ENCODE measurements at places on chromosomes 7 and 10. TPM values are rescaled to one million over a fixed set of nuclear protein-coding genes. Genes with fewer than 3 reads are reported as not detected.

GRCh38 chr10:9296190-9296589 is 1241.7 kb downstream of the GATA3 start:
- DNase-seq: no peak

DNA sequence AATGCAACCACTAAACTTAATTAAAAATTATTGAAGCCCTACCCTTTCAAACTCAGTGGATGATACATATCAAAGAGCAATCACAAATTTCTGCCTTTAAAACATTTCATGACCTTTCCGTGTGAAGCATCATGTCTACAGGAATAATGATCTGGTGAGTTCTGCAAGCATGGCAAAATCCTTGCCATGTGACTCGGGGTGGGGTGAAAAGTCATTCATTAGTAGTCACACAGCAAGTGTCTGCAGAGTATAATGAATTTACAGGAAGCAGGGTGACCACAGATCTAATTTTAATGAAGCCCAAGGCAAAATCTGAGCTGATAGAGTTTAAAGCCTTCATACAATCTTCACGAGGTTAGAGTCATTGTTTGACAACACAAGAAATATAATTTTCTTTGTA is 351.9 kb downstream of the THSD7A start:
- DNase-seq: no peak

- DNase-seq: no peak
These were observed 435.5 kb downstream of the CALN1 start for GRCh38 chr7:71976645-71977044.

The CFAP70 gene
- total RNA-seq: 1.5 TPM
